ENCODE measurements at places on chromosomes 5 and 9.

- no peak for DNase-seq
These were observed 68.7 kb downstream of the S1PR3 start for GRCh38 chr9:89059925-89060506.

DNA sequence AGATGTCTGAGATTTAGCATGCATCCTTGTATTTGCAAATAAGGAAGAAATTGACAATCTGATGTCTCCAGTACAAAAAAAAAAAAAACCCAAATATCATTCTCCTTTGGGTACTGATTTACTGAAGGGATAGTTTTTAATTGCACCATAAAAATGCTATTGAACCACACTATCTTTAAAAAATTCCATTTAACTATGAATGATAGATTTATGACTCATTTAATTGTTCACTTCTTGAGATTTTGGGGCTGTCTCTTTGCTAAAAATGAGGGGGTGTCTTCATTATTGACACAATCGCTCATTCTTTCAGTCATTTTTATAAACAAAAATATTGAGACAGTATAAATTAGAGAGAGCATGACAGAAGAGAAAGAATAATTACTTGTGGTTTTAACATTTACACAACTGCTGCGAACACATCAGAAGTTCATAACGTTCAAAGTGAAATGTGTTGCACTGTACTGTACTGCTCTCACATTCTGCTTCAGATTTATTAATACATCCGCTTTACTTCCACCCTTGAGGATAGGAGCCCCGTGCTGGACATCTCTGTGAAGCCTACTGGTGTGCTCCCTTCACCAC is 142.3 kb downstream of the MEF2C start:
- DNase-seq: no peak

GRCh38 chr5:5246736-5247135 is 106.6 kb downstream of the ADAMTS16 start:
- no peak for DNase-seq

DNA sequence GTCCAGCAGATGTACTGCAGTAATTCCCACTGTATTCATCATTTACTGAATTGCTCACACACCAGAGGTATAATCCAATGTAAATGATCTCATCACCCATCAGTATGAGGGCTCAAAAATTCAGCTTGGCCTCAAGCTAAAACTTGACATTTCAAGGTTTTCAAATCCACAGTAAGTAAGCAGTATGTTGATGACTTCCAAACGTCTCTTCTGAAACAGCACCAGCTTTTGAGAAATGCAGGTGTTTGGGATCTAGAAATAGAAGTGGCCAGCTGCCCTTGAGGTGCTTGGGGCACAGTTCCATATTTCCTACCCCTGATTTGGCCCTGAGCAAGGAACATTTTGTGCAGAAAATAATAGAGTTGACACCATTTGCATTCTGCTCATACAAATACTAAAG is 388.0 kb upstream of the TUSC1 start:
- DNase-seq: no peak

DNA sequence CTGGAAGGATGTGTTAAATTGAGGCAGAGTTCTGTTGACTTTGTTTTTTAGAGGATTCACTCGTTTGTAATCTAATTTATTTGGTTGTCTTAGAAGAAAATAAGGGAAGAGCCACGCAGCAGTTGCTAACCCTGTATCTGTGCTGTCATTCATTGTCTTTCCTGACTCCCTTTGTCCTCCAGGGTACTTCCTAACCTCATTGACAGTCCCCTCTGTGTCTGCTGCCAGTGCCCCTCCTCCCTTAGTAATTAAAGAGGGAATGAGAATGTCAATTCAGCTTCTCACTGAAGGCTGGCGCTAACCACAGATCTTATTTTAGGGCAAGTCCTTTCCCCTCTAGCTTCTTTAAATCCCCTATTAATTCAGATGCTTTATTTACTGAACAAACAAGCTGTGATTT is 84.0 kb downstream of the MAST4 start:
- DNase-seq: no peak

DNA sequence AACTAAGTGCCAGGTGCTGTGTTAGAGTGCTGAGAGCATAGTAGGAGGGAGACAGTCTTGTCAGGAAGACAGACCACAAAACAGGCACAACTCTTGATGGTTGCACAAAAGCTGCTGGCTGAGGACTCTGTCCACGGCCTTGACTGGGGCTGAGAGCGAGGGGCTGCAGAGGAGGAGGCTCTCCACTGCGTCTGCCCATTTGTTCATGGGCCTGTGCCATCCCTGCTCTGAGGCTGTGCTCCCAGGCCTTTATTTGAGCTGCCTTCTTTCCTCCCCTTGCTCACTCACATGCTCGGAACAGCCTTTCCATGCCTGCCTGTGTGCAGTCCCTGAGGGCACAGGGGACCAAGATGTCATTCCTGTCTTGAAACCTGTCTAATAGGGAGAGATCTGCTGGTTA is 147.8 kb downstream of the CACNA1B start:
- no peak for DNase-seq

DNA sequence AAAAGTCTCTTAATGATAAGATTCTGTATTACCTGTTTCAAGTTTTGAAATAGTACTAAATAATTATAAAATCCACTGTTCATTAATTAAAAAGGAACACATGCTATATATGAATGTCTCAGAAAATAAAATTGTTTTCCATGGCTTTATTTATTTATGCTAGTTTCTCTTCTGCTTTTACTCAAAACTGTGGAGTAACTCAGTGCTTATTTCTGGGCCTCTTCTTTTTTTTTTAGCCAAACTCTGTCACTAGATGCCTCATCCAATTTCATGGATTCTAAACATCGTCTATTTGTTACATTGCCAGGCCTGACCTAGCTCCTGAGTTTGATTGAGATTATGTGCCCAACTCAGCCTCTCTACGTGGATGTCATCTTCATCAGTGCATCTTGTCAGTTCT is 1509.7 kb downstream of the MAT2B start:
- DNase-seq: no peak

DNA sequence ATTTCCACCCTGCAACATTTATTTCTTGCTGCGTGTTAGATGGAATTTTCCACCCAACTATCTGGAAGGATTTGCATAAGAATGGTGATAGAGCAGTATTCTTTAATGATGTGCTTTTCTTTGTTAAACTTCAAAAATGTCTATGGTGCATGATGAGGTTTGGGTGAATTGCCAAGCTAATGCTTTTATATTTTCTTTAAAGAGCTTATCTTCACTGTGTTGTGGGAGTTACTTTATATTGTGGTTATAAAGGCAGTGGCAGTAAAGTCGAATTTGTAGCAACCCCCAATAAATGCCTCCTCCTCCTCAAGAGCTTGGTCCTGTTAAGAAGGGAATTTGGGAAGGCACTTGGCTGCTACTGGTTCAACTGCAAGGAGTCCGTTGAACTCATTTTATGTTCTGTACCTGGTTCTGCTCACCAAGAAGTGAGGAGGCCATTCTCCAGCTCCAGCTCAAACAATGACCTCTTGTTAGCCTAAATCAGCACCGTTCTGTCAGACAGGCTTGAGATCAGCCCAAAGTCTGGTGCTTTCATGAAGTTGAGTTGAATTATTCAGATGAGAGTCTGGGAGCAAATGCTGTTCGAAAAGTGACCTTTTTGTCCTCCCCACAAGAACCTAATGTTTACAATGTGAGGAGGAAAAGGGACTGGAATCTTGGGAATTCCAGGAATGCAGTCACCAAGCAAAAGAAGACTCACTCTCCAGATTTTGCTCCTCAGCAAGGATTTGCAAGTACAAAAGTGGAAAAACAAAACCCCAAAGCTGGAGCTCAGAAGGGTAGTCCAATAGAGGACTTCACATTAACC is 217.0 kb downstream of the TMEM38B start:
- DNase-seq: peak; percentile 29

DNA sequence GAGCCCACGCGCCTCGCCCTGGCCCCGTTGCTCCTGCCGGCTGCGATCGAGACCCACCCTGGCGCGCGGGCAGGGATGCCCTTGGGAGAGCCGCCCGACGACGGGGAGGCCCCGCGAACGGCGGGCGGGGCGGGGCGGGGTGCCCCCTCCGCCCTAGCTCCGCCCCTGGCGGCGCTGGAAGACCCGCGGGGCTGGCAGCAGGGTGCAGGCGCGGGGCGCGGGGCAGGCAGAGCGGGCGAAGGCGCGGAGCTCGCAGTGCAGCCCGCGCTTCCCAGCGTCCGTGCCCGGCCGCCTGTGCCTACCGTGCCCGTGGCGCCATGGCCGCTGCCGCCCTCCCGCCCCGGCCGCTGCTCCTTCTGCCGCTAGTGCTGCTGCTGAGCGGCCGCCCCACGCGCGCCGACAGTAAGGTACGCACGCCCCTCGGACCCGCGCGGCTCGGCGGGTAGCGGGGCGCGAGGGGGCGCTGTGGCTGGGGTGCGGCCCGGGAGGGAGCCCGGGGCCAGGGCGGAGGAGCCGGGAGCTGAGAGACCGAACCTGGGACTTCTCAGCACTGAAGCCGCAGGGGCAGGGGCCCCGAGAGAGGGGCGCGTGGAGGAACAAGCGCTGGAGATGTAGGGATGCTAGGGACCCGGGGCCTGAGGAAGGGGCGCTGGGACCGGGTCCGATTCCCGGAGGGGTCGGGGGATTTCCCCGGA is at the start of gene OLFML2A:
Gene OLFML2A (plus strand): TSS at position 180 of the 695 bp plus-strand sequence. CDS start 138 bp downstream, at position 318.
- no peak for DNase-seq

DNA sequence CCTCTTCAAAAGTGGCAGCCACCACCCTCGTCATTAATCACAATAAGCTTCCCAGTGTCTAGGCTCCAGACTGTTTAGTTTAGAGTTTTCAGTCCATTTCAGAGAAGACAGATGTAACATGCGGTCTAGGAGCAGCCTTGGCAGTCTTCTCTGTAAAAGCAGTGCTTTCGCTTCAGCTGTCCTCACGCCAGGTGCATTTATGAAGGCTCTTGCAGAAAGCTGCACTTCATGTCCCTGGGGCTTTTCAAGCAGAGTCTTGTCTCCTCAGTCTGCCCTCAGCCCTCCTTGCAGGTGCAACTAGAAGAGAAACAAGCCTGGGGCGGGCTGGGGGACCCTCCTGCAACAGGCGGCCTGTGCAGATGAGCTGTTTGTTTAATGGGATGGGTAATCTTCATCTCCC is 281.9 kb downstream of the DRD1 start:
- no peak for DNase-seq

DNA sequence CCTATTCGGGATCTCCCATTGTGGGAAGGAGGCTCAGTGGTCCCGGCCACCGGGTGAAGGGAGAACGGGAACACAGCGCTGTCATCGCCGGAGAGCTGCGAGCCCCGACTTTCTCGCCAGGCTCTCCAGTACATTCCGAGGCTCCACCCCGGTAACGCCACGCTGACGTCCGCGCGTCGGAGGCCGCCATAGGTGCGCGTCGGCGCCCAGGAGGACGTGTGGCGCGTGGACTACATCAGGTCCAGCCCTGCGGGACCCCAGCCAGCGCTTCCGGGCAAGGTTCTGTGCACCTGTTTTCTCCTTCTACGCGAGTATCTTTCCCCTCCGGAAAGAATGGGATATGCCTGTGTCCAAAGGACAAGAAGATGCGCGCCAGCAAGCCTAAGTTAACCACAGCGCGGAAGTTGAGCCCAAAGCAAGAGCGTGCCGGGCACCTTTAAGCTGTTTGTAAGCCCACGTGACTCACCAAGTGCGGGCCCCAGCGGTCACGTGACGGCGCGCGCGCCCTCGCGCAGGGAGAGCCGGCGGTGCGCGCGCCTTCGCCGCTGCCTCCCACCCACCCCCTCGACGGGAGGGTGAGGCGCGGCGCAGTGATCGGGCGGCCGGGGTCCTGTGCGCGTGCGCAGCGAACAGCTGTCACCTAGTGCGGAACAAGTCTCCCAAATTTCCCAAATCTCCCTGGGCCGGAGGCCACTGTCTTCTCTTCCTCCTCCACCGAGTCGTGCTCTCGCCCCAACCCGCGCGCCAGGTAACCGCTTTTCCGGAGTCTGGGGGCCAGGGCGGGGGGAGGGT is at the start of gene KDM4C:
Gene KDM4C (plus strand): TSS at position 518 of the 792 bp plus-strand sequence. CDS start 35,016 bp downstream, outside the sequence.
- peak; percentile 78 for DNase-seq

DNA sequence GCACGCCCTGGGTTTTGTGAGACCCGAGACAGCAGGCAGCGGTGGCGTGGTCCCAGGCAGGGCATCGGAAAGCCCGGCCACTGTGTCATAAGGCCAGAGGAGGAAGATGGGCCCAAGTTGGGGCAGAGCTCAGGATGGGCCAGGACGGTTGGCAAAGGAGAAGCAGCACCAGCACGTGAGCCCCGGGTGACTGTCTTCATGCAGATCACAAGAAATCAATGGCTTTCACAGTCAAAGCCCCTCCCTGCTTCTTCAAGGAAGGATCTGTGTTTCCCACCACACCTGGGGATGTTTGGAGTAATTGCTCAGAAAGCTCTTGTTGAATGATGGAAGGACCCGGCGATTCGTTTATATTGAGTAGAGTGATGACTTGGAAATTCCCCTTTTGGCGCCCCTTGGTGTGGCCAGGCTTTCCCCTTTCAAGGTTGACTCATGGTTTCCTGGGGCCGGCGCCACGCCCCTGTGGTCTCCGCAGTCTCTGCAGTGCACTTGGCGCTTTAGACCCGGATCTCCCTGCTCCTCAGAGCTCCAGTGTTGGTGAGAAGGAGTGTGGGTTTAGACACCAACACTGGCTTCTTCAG is 52.1 kb downstream of the IL31RA start:
- DNase-seq: no peak

- DNase-seq: no peak
These were observed 63.2 kb upstream of the RUFY1 start for GRCh38 chr5:179487145-179487544.

DNA sequence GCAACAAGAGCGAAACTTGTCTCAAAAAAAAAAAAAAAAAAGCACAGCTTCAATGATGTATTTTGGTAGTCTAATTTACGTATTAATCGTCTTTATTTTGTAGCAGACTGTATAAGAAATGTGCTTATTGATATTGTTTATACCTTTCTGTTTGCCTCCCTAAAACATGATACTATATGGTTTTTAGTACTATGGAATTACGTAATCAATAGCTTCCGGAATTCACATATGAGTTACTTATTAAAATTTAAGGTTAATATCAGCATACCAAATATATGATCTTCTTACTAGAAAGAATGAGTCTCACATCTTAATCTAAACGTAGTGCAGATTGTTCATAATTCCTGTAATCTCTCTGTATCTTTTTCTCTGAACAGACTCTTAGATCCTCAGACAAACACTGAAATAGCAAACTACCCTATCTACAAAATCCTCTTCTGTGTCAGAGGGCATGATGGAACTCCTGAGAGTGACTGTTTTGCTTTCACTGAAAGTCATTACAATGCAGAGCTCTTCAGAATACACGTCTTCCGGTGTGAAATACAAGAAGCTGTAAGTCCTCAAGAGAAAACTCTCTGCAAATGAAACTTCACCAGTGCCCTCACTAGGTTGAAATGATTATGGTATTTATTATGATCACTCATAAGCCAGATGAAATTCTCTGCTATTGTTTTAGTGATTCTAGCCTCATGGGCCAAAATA is 44.4 kb upstream of the GPR21 start:
- DNase-seq: no peak

DNA sequence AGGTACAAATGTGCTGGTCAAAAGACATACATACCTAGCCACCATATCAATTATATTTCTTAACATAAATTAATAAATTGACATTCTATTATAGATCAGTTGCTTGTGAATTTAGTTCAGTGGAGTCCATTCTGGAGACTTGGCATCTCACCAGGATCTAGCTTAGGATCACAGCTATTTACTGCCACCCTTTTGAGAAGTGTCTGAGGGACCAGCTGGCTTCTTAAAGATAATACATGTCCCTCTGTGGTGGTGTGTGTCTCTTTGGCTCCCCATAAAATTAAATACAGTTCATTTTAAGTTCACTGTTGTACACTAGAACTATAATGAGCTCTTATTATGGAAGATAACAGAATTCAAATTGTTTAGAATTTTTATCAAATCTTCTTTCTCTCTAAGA is 290.7 kb downstream of the PRELID2 start:
- DNase-seq: no peak

- no peak for DNase-seq
These were observed 113.1 kb upstream of the TBC1D2 start for GRCh38 chr9:98368366-98369065.

GRCh38 chr9:105425816-105426433 is 21.9 kb upstream of the FSD1L start:
- no peak for DNase-seq

- no peak for DNase-seq
These were observed 7.3 kb upstream of the FCN1 start for GRCh38 chr9:134925011-134925511.
